ENCODE measurements at places on chromosomes 2 and 18. TPM values are rescaled to one million over a fixed set of nuclear protein-coding genes. Genes with fewer than 3 reads are reported as not detected.

ACSL3 gene
- total RNA-seq: 121 TPM

ACADL gene
- 4.7 TPM for total RNA-seq

DNA sequence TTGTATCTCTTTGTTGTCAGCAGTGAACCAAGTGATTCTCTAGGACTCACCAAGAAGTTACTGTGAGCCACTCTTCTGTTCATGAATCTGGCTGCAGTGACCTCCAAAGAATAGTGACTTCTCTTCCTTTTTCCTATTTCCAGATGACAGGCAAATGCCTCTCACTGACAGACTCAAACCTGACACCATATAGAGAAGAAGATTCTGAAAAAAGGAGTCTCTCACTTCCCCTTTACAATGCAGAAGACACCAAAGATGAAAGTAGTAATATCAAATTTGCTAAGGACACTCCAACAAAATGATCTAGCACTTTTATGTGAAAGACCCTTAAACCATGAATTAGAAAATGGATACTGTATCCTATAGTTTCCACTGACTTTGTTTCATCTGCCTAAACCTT is 44.4 kb upstream of the SETBP1 start:
- no peak for DNase-seq

DNA sequence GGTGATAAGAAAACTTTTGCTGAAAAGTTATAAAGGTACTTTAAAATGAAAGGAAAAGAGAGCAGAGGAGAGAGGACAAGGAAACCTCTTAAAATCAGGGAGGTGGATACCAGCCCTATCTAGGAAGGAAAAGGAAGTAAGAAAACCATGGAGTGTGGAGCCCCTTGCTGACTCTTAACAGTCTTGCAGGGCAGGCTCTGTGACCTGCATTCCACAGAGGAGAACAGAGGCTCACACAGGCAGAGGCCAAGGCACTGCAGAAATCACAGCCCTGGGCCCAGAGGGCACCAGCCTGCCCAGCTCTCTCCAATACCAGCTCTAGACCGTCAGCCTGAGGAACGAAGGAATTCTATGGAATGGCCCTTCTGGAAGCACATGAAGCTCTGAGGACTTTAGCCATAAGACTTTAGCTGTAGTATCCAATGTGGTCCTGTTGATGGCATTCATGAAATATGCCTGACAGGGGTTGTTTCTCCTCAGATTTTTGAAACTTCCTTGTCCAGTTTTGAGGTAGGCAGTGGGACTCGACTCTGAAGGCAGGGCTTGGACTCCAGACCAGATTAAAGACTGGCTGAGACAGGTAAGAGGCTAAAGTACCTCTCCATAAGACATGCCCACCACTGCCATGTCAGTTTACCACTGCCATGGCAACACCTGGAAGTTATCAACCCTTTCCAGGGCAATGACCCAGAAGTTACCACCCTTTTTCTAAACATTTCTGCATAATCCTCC is 216.3 kb downstream of the ANAPC1 start:
- DNase-seq: no peak

DNA sequence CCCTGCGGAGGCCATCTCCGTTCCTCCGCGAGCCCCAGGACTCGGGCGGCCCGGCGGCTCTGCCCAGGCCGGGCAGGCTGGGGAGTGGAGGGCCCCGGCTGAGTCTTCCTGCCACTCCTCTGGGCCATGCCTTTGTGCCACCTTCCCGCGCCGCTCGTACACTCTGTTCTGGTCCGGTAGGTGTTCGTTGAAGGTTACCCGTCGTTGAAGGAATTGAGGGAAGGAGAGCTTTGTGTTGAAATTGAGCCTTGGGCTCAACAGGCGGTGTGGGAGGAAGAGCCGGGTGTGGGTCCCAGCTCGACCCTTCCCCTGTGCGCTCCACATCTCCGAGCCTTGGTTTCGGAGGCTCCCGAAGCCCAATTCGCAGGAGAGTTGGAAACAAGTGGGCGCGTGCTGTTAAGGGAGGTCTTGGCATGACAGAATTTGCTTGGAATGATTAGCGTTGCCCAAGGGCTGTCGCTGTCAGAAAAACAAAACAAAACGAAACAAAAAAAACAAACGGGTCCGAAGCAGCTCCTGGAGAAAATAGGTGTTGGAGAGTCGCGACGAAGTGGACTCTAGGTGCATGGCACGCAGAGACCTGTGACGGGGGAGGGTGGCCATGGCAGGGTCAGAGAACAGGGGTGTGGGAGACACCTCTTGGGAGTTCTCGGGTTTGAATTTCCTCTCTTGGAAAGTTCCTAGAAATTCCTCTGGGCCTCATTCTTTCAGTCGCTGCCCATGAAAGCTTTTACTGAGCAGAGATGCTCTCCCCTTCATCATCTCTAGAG is 1.2 kb upstream of the MZT2A start:
- DNase-seq: no peak

GCA gene
- total RNA-seq: 18.9 TPM

DSG4 gene
- not detected for total RNA-seq
